ENCODE measurements at places on chromosomes 1 and 21.

DNA sequence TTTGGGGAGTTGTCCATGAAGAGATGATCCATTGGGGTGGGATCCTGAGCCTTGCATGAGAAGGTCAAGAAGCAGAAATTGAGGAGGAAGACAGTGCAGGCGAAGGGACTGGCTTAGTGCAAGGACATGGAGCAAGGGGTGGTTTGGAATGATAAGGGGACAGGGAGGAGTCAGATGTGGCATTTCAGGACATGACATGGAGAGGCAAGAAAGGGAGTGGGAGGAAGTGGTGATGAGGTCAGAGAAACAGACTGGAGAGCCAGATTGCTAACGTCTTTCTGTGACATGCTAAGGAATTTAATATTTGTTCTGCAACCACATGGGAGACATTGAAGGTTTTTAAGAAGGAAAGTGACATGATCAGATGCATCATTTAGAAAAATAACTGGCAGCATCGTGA is 346.8 kb upstream of the FMN2 start:
- no peak for DNase-seq

GRCh38 chr1:91499346-91499745 is 1.3 kb upstream of the CDC7 start:
- no peak for DNase-seq

- DNase-seq: peak; percentile 47
Measured at GRCh38 chr1:214280386-214281020, 456 bp upstream of the SMYD2 start.

DNA sequence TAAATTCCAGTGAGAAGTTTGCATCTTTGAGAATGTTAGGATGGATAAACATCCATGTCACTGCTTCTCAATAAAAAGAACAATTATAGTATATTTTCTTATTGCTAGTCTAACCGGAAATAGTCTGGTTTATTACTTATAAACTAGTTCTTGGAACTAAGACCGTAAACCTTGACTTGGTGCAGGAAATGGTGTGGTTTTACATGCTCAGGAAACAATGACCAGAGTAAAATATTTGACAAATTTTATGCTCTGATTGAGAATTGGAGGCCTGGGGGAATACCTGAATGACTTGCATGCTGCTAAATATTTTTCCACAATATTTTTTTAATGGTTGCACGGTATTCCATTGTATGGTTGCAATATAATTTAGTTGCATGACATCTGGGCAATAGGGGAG is 76.3 kb downstream of the XCL2 start:
- no peak for DNase-seq

- peak; percentile 45 for DNase-seq
Measured at GRCh38 chr21:27519361-27519760, 552.5 kb upstream of the ADAMTS5 start.

GRCh38 chr1:52943876-52944416 is 16.9 kb downstream of the SCP2 start:
- DNase-seq: no peak

DNA sequence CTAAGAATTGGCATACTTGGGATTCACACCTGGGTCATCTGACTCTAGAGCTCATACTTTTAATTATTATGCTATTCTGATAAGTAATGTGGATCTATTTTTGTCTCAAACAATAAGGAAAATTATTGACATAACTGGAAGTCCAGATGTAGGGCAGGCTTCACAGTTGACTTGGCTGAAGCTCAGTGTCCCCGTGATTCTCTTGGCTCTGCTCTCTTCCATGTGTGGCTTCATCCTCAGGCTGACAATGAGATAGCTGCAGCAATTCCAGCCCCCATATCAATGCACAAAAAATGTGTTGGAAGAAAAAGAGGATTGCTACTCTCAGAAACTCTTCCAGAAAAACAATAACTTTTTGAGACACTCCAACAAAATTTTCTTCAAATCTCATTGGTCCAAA is 23.8 kb downstream of the HSD11B1 start:
- DNase-seq: no peak

DNA sequence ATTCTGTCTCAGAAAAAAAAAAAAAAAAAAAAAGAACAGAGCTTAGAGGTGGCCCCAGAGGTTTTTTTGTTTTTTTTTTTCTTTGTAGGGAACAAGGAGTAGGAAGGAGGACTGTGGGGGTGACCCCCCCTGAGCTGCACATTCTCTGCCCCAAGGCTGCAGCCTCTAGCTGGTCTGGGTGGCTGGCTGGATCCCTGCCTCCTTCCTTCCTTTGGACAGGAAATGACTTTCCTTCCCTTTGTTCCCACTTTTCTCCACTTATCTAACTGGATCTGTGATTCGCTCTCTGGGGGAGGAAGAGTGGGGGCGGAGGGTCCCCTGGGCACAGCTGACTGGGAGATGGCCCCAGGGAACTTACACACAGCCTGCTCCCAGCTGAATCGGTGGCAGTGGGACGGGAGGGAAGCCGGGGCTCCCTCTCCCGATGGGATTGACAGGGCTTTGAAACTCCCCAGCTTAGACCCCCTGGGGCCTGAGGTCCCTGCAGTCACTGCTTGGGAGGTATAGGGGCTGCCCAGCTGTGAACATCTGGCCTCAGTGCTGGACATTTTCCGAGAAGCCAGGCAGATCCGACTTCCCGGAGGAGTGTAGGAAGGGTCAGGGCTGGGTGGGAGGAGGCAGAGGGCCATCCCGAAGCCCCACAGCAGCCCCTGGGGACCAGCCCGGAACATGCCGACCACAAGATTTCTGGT is 2.1 kb downstream of the FBLIM1 start:
- DNase-seq: peak; percentile 67

- no peak for DNase-seq
Measured at GRCh38 chr1:17270891-17271765, 22.2 kb downstream of the PADI3 start.

GRCh38 chr1:7196036-7196911 is 411.0 kb downstream of the CAMTA1 start:
- peak; percentile 4 for DNase-seq

GRCh38 chr1:54212872-54213271 is 12.9 kb downstream of the MRPL37 start:
- DNase-seq: no peak

DNA sequence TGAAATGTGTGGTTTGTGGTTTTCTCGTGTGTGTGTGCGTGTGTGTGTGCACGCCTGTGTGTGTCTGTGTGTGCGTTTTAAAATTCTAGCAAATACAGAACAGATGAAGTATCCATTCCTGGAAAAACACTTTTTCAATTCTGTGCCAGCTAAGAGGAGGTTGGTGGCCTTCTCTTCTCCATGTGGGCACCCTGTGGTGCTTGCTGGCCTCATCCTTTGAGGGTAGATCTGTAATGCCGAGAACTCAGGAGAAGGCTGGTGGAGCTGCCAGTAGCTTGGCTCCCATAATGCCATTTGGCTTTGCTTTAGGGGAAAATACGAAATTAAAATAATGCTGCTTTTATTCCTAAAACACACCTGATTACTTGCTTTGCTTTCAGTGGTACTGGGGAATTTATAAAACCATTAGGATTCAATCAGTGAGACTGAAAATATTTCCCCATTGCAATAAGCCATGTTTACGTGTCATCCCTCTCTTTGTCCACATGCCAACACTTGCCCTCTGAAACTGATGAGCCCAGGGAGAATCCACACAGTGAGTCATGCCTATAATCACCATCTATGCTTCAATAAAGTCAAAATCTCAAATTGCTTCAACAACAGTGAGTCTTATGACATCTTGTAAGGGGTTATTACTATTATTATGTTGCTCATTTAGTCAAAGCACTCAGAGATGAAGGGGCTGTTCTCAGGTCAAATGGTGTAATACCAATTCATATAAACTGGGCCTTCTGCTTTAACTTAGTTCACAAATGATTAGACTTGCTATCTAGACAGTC is 39.2 kb downstream of the ABCA4 start:
- DNase-seq: peak; percentile 99

DNA sequence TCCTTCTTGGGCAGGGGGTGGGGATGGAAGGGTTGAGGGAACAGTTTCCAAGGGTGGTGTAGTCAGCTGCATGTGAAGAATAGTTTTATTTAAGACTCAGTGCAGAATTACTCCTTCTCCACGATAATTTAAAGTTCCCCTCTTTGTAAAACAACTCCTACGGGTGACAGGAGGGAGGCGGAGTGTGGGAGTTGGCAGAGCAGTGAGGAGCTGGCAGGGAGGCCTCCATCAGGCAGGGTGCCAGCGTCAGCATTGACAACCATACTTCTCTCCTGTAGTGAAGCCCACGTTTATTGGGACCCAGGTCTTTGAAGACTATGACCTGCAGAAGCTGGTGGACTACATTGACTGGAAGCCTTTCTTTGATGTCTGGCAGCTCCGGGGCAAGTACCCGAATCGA is 93.8 kb downstream of the MTR start:
- no peak for DNase-seq

- DNase-seq: no peak
Measured at GRCh38 chr1:62722796-62723195, 34.6 kb upstream of the DOCK7 start.

- peak; percentile 10 for DNase-seq
Measured at GRCh38 chr1:49424782-49425181, 599.0 kb downstream of the AGBL4 start.

- no peak for DNase-seq
Measured at GRCh38 chr1:118101999-118102398, 83.0 kb downstream of the SPAG17 start.

GRCh38 chr21:25767921-25768320 is 33.1 kb downstream of the GABPA start:
- no peak for DNase-seq

GRCh38 chr1:156859523-156860112 is 701 bp upstream of the INSRR start:
- DNase-seq: no peak

- DNase-seq: no peak
Measured at GRCh38 chr1:54989968-54990810, 8.5 kb upstream of the BSND start.

- DNase-seq: no peak
Measured at GRCh38 chr1:8883491-8883890, 5.0 kb upstream of the ENO1 start.

DNA sequence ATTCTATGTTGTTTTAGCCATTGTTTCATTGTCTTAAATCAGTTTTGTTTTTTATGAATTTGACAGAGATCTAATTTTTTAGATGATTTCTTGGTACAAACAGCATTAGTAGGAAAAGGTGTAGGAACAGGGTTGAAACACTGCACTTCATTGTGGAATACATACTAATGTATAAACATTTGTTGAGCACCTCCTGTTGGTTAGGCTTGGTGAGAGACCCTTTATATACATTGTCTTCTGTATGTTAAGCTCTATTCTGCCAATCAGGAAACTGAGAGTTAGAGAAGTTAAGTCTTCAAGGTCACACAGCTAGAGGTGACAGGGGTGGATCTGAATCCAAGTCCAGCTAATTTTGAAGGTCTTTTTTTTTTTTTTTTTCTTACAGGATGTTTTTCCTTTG is 192.7 kb downstream of the VPS13D start:
- DNase-seq: no peak

DNA sequence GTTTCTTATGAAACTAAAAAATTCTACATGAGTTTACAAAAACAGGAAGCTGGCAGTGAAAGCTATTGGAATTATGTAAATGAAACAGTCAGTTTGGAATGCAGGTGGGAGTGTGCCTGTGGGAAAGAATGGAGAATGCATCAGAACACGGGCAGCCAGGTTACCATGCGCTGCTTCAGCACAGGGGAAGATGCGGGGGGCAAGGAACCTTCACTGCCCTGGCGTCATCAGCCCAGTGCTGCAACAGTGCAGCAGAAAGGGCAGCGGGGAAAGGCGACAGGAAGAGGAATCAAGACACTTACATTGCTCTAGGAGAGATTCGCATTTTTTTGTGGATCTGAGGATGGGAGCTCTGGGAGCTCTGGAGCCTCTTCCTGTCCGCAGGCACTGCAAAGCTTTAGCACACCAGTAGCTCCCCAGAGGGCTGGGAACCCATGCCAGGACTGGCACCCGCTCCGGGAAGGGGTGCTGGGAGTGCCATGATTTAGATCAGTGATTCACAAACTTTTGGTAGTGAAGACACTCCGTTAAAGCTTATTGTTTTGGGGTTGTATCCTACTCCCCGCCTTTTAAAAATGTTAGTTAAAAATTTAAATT is 64.1 kb upstream of the WDR26 start:
- peak; percentile 95 for DNase-seq

DNA sequence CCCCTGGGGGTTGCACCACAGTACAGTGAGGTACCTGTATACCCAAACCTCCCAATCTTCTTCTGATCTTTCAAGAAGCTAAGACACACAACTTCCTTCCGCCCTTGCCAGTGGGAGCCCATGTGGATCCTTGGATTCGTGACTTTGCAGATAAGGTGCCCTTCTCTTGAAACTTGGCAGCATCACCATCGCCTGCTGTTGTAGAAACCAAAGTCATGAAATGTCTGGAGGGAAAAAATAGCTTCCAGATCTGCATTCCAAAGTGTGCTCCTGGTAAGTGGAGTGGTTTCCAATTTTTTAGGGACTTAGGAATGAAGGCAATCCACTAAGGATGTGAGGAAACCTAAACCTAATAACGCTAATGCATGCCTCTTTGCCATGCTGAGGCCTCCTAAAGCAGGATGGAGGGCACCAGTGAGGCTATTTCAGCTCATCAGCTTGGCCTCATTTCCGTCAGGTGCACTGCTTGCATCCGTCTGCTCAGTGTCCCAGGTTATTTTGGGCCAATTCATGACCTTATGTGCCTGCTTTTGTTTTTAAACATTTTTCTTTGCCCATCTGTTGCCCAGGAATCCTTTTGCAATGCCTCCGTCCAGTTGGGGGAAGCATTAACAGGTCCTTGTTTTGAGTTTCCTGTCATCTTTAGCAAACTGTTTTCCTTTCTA is 8.2 kb upstream of the EFHD2 start:
- DNase-seq: no peak

GRCh38 chr1:186680245-186681061 is at the start of gene PTGS2:
PTGS2 (minus strand) TSS chr1:186680423; CDS start chr1:186680290, 133 bp downstream.
- peak; percentile 96 for DNase-seq
